ENCODE measurements at places on chromosomes 12 and 14.

DNA sequence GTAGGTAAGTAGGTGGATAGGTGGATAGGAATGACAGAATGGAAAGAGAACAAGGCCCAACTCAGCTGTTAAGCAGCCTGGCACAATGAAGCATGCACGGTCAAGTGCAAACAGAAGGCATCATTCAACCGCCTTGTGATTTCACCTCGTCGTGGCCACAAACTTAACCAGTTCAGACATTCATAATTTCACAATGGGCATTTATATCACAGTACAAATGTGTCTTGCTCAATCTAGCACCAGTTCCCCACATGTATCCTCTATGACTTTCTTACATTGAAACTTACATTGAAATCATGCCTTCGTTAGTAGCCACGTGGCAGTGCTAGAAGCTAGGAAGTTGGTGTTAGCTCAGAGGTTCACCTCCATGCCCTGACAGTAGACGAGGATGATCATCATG lies 207.5 kb downstream of the ETV6 start:
- DNase-seq, result no peak

DNA sequence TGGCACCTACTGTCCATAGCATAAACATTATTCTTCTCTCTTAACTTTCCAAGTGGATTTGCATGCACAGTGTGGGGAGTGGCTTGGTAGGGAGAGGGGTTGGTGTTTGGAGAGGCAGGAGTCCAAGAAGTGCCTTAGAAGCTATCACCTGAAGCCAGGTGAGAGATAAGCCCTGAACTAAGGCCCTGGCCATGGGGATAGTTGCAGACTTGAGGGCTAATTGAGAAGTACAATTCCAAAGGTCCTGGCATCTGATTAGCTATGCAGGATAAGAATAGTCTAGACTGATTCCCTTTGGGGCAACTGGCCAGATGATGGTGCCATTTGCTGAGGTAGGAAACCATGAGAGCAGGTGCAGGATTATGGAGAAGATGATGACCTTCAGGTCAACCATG lies 2.0 kb upstream of the PCK2 start:
- no peak for DNase-seq

DNA sequence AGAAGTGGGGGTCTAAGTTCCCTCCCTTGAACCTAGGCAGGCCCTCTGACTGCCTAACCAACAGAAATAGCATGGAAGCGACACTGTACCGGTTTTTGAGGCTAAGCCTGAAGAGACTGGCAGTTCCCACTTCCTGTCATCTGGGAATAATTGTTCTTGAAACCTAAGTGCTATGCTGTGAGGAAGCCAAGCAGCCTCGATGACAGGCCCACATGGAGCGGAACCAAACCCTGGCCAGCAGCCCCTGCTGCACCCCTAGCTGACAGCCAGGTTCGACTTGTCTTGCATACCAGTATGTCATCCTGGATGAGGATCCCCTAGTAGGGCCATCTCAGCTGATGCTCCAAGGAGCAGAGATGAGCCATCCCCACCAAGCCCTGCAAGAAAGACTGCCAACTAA lies 6.4 kb upstream of the GPR68 start:
- DNase-seq, result no peak

- DNase-seq, result peak; percentile 65
Measured at GRCh38 chr12:31728289-31728916, 418 bp downstream of the AMN1 start.

DNA sequence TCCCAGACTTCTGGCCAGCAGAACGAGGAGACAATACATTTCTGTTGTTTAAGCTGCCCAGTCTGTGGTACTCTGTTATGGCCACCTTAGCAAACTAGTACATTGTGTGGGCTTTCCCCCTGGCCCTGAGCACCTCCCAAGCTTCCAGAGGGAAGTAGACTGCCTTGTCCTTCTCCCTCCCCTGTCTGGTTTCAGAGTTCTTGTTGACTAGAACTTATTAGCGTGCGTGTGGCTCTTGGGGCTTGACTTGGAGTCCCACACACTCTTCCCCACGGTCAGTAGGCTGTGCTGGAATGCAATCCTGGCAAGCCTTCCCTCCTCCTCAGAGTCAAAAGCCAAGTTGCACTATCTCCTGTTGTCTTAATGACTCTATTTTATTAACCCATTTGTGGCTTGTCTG lies 27.7 kb downstream of the FBLN5 start:
- DNase-seq, result no peak

DNA sequence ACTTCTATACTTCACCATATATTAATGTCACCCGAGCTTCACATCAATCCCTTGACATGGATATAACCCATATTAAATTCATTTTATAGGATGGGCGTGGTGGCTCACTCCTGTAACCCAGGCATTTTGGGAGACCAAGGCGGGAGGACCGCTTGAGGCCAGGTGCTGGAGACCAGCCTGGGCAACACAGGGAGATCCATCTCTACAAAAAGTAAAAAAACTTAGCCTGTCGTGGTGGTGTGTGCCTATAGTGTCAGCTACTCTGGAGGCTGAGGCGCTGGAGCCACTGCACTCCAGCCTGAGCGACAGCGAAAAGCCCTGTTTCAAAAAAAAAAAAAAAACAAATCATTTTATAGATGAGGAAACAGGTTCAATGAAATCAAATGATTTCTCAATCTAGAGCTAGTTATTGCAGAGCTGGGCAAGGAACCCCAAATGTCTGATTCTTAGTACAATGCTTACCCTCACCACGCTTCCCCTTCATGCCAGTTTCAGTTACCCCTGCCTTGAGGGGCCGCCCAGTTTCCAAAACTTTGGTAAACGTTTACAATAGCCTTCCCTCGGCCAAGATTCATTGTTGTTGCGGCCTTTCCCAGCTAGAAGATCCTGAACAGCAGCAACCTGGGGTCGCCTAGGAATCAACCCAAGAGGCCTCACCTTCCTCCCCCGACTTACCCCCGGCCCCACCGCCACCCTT lies 751 bp downstream of the PSMB5 start:
- DNase-seq, result peak; percentile 47

DNA sequence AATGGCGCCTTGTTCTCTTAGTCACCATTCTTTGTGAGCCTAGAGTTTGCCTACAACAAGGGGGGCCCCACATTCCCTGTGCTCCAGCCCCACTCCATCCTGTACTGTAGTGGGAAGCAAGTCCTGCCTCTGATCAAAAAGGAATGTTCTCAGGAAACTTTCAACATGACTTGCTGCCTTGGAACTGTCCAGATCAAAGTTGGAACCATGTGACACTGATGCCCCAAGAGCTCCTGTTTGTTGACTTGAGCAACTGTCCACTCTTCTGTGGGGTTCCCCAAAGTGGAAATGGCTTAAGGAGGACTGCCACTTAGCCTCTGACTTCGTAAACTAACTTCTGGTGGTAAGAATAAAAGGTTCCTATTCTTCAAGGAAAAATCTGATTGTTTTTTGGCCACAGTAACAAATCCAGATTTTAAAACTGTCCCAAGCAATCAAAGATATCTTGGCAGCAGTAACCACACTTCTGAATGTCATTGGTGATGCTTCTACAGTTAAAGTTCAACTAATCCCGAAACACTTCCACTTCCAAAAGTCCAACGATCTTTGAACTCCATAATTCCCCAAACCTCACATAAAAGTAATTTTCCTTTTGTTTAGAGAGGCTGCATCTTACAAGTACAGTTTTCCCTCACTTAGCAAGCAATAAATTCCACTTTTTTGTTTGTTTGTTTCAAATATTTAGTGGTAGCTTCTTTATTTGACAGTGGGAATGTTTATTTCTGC lies 67.2 kb downstream of the PAH start:
- no peak for DNase-seq

DNA sequence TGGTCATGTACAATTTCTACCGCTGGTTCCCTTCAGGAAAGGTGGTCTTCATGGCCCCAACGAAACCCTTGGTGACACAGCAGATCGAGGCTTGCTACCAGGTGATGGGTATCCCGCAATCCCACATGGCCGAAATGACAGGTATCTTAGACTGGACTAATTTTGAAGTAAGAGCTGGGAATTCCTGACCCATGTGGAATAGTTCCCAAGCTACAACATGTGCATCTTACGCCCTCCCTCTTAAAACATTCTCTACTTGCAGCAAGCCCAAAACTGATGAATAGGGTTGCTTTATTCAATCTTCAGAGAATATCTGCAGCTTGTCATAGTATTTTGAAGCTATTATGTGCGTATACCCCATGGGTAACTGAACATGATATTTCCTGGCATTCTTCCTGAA lies 669 bp downstream of the FANCM start:
- DNase-seq, result no peak

DNA sequence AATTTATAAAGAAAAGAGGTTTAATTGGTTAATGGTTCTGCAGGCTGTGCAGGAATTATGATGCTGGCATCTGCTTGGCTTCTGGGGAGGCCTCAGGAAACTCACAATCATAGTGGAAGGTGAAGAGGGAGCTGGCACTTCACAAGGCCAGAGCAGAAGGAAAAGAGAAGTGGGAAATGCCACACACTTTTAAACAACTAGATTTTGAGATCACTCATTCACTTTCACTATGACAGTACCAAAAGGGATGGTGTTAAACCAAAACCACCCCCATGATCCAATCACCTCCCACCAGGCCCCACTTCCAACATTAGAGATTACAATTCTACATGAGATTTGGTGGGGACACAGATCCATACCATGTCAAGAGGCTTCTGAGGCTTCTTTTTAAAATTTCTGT lies 62.6 kb downstream of the SLC38A4 start:
- no peak for DNase-seq

GRCh38 chr14:102370305-102370809 lies 7.6 kb downstream of the TECPR2 start:
- DNase-seq, result no peak

GRCh38 chr12:132479291-132479690 lies 10.7 kb upstream of the FBRSL1 start:
- DNase-seq, result no peak

- no peak for DNase-seq
Measured at GRCh38 chr14:71536927-71537772, 395.1 kb upstream of the RGS6 start.

- DNase-seq, result no peak
Measured at GRCh38 chr14:92968291-92969020, 45.5 kb downstream of the CHGA start.
